ENCODE measurements at places on chromosomes 3 and 15.

GRCh38 chr15:101458158-101458900 is 31.2 kb downstream of the PCSK6 start:
- no peak for DNase-seq

DNA sequence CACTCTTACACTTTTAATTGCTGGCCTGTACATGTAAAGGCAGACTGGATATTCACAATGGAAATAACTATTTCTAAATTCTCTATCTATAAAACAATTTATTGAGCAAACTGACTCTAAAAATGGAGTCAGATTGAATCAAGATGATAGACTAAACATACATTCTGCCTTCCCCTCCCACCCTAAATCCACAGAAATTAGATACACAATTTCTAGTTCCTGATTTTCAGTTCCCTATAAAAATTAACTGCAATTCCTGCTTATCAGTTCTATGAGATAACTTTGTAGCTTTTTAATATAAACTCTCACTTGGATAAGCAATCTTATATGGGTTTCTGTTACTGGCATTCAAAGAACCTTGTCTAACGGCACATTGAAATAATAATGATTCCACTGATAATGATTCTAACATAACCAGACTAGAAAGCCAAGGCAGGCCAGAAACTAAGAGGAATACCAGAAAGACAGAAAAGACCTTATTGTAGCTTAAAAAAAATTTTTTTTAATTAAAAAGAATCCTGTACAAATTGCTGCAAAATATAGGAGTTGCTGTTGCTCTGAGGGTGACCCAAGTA is 33.1 kb downstream of the TBC1D5 start:
- DNase-seq: no peak

DNA sequence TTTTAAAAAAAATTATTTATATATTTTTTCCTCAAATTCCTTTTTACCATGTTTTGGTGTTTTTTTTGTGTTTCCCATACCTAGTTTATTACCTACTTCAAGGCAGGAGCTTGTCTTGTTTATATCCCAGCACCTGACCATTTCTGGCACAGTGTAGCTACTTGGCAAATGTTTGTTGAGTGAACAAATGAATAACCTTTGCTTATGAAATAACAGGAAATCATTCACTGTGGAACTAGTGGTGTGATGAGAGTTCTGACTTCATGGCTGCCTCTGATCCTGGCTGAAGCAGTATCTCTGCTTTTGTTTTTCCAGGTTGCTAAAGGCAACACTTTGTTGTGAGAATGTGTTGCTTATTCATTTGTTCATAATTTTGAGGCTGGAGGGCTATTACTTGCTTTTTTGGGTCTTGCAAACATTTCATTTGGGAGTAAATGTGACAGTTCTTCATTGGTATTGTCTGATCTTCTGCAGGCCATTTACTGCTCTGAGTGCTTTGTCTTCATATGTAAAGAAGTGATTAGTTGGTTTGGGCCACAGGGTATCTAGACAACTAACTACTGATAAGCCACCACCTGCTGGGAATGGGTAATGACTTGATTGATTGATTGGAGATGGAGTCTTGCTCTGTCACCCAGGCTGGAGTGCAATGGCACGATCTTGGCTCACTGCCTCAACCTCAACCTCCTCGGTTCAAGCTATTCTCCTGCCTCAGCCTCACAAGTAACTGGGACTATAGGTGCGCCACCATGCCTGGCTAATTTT is 5.7 kb downstream of the RAD54L2 start:
- no peak for DNase-seq

DNA sequence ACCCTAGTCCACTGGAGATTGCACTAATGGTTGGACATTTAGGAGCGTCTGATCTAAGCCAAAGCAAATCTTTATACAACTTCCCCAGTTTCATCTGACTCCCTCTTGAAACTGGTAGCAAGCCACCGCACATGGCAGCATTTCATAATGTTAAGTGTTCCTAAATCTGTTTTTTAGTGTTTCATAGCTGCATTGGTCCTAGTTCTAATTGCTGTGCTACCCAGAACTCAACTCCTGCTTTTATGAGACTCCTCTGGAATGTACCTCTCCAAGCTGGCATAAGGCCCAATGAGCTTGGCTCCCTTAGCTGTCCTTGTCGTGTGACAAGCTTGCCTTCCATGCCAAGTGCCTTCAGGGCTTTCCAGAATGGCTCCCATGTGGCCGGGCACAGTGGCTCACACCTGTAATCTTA is 65.3 kb upstream of the FLNB start:
- DNase-seq: no peak

DNA sequence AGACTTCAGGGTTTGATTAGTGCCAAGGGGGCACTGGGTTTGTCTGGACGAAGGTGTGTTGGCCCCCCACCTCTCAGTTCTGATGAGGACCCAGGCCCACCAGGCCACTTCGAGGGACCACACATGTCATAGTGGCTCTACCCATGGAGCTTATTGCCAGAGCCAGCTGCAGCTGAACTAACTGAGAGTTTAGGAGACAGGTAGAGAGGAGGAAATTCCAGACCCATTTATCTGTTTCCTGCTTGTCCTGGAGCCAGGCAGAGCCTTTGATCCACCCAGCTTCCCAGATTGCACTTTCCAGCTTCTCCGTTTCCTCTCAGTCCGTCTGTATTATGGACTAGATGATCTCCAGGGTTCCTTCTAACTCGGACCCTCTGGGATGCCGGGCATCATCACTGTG is 20.9 kb downstream of the SLC24A1 start:
- no peak for DNase-seq

DNA sequence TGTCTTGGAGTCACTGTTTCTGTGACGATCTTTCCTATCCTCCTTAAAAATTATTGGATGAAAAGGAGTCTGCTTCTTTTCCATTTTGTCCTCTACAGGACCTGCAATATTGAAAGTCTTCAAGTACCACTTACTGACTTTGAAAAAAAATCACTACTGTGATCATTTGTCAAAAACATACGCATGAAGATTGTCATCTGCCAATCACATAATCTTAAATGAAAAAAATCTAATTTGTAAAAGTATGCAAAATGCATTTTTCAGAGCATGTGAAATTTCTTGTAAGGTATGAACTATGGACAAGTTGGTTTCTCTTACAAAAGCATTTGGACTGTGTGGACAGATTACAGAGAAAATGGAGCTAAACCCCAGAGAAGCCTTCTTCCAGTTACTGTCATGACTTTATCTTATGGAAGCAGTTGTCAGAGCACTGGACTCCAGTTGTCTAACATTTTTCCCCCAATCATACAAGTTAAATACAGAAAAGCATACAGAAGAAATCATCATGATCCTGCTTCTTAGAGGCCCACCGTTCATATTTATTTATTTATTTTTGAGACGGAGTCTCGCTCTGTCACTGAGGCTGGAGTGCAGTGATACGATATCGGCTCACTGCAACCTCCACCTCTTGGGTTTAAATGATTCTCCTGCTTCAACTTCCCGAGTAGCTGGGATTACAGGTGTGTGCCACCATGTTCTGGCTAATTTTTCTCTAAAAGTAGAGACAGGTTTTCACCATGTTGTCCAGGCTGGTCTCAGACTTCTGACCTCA is 3.4 kb upstream of the PXK start:
- no peak for DNase-seq

DNA sequence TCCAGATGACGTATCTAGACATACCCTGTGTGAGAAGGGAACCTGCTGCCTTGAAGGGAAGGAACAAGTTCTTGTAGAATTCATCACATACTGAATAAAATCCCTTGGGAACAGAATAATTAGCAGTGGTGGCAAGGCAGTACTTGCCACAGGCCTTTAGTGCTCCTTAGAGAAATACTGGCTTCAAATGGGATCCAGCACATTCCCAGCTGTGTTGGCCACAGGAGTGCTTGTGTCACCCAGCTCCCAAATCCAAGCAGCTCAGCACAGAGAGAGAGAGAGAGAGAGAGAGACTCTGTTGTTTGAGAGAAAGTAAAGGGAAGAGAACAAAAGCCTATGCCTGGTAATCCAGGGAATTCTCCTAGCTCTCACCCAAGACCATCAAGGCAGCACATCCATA is 969.0 kb upstream of the ALCAM start:
- DNase-seq: no peak

DNA sequence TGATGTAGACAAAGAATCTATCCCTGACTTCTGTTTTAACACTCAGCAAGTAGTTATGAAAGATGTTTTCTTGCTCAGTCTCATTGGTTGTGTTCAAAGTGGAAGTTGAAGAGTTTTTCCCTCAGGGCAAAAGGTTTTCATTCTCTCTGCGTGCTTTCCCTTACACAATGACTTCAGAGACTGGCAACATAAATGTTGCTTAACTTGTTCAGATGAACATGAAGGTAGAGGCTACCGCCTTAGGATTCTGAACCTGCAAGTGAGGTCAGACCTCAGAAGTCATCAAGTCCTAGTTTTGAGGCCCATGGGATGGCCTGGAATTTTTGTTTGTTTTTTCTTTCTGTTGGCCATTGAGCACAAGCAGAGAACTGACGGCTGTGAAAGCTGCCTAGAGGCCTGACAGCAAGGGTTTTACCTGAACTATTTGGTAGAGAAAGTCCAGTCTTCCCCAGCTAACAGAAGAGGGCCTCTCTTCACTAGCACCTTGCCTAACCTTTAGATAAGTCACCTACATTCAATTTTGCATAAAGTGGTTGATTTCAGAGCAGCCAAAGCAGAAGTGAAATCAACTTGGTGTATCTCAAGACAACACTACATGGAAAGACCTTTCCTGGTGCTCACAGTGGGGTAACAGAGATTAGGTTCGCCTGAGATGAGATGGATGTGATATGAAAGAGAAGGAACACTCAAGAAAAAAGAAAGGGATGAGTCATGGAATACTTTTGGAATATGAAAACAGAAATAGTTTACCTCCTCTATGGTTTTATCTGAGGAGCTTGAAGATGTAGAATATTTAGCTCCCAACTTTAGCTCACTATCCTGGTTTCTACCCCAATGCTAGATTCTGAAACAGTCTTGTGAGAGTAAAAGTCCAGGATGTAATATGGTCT is 53.6 kb upstream of the AP4E1 start:
- DNase-seq: no peak

DNA sequence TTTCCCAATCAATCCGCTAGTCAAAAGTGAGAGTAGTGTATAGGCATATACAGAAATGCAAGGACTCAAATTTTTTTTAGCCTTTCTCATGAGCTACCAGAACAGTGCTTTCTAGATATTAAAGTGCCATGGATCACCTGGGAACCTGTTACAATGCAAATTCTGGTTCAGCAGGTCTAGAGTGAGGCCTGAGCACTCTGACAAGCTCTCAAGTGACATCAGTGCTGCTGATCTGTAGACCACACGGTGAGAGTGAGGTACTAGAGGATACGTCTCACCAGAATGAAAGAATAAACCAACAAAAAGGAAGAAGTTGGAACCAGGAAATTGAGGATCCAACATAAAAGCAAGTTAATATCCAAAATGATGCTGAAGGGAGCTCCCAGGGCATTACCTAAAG is 16.0 kb upstream of the PLA2G4D start:
- DNase-seq: no peak

- DNase-seq: peak; percentile 39
These were observed 6.0 kb upstream of the SLC28A1 start for GRCh38 chr15:84878504-84878903.

DNA sequence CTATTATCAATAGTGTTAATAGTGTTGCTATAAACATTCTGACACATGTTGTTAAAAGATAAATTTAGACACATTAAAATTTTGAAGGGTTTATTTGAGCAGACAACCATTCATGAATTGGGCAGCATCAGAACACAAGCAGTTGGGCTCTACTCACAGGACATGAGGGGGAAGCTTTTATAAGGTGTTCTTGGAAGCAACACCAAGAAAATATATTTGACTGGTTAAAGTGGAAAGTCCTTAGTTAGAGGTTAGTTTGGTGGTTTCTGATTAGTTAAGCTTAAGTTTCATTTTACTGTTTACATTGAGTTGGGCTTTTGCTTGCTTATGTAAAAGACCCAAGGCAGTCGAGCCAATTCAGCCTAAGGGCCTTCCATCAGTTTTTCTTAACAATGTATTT is 220.7 kb downstream of the CD47 start:
- DNase-seq: no peak

DNA sequence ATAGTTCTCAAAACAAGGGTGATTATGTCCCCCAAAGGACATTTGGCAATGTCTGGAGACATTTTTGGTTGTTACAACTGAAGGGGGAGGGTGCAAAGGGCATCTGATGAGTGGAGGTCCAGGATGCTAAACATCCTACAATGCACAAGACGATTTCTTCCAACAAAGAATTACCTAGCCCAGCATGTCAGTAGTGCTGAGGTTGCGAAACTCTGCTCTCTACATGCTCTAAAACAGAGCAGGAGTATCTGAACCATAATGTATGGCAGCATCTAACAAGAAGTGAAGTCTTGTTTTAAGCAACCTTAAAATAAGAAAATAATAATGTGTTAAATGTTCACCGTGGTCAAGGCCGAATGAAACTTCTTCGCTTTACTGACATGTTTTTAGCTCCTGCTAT is 7.0 kb downstream of the GYG1 start:
- DNase-seq: no peak

- no peak for DNase-seq
These were observed 14.7 kb upstream of the ATP2B2 start for GRCh38 chr3:10520072-10520471.

DNA sequence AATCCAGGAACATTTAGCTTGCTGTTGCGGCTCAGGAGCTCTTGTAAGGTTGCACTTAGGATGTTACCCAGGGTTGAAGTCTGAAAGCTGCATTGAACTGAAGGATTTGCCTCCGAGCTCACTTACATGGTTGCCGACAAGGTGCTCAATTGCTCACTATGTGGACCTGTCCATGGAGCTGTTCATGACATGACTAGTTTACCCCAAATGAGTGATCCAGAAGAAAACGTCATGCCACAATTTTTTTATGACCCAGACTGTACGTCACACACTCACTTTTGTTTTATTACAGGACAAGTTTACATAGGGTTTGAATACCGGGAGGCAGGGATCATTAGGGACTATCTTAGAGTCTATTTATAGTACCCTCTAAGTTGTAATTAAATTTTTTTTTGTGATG is 21.0 kb upstream of the CLDN11 start:
- no peak for DNase-seq

GRCh38 chr3:99895131-99895696 is 77.6 kb downstream of the CMSS1 start:
- no peak for DNase-seq

- DNase-seq: no peak
These were observed 181.0 kb downstream of the ATG7 start for GRCh38 chr3:11452885-11453847.

GRCh38 chr3:180657094-180657493 is 22.2 kb downstream of the CCDC39 start:
- no peak for DNase-seq

DNA sequence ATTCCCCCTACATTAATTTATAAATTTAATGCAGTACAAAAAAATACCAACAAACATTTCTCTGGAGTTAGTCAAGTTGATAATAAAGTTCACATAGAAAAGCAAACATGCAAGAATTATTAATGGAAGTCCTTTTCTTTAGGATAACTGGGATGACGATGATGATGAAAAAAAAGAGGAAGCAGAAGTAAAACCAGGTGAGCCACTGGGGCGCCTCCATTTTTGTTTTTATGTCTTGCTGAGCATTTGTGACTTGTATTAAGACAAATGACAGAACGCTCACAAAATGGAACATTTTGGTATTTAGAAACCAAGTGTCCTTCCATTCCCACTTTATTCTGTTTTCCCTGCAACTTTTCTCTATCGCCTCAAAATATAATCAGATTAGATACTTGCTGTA is 13.8 kb downstream of the EIF3J start:
- no peak for DNase-seq
